Ureter (tissue), 1 donor: ENCODE measurements at places on chromosomes 5 and 9. TPM values are rescaled to one million over a fixed set of nuclear protein-coding genes. Genes with fewer than 3 reads are reported as not detected.

DNA sequence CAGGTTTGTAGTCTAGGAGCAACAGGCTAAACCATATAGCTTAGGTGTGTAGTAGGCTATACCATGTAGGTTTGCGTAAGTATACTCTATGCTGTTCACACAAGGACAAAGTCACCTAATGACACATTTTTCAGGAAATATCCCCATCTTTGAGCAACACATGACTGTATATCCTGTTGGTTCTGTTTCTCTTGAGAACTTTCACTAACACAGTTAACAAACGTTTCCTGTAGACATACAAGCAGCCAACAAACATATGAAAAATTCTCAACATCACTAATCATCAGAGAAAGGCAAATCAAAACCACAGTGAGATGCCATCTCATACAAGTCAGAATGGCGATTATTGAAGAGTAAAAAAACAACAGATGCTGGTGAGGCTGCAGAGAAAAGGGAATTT, 68.2 kb downstream of the NR2F1-AS1 start:
- DNase-seq, result no peak

DNA sequence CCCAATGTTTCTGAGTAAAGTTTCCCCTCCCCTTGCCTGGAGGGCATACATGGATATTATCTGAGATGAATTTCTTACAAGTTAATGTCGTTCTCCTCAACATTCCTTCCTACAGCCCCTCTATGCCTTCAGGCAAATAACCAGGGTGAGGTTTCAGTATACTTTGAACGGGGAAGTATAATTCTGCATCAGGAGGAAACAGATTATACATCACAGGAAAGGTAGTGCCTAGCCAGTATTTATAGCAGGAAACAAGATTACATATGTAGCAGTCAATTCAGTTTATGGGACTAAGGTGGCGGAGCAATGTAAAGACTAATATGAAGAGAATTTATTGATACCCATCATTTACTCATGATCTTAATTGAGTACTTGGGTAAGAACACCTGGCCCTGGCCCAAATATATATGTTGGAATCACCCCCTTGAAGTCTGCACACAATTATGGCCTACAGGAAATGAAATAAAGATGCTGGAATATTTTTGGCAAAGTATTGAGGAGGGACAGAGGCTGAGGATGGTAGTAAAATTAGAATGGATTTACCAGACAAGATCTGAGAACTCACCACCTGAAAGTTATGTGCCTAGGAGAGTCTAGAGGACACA, 661.1 kb downstream of the PTPRD start:
- no peak for DNase-seq

GRCh38 chr5:12910641-12911040, 1006.4 kb upstream of the CTNND2 start:
- no peak for DNase-seq

GRCh38 chr5:124584991-124585715, 161.3 kb downstream of the ZNF608 start:
- DNase-seq, result no peak

- DNase-seq, result no peak
Observed at GRCh38 chr9:22119522-22120158, 110.5 kb upstream of the CDKN2B start.

GRCh38 chr5:34991486-34992238, 56.1 kb downstream of the AGXT2 start:
- no peak for DNase-seq

GRCh38 chr5:84724683-84725082, 340.0 kb upstream of the EDIL3 start:
- no peak for DNase-seq

DNA sequence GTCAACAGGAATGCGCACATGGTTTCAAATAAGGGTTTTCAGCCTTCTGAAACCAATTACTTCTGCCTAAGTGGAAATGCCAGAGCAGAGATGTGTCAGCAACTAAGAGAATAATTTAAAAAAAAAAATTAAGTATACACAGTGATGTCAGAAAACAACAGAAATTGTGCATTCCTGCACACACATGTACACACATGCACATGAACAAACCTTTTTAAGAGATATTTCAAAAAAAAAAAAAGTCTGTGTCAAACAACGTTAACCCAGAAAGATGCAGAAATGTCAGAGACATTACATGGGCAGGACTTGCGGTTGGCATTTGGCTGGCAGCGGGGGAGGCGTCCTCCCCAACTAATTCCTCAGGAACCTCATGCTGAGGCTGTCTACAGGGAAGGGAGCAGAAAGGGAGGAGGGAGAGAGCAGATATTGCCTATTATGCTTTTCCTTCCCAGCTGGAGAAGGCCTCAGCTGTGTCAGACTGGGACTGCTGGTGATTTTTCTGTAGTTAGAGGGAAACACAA, 536.9 kb upstream of the WWC1 start:
- DNase-seq, result no peak

GRCh38 chr5:68375540-68375939, 160.0 kb downstream of the PIK3R1 start:
- DNase-seq, result no peak

DNA sequence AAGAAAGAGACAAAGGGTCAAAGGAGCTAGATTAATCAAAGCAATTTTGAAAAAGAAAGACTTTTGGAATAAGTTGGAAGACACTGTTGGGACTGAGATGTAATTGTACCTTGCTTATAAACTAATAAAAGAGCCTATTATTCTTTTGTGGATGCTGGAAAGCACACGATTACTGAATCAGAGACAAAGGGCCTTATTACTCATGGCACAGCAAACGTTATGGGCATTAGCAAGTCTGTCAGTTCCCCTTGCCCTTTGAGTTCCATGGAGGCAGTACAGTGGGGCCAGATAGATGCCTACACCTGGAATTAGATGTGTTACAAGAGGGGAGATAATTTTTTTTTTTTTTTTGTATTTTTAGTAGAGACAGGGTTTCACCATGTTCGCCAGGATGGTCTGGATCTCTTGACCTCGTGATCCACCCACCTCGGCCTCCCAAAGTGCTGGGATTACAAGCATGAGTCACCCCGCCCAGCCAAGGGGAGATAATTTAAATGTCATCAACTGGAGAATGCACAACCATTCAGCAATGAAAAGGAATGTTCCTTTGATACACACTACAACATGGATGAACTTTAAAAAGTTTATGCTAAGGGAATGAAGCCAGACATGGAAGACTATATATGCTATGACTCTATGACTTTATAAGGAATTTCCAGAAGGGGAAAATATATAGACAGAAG, 128.9 kb downstream of the STARD4 start:
- DNase-seq, result no peak

- DNase-seq, result no peak
Observed at GRCh38 chr5:102946971-102947370, 173.0 kb downstream of the GIN1 start.

DNA sequence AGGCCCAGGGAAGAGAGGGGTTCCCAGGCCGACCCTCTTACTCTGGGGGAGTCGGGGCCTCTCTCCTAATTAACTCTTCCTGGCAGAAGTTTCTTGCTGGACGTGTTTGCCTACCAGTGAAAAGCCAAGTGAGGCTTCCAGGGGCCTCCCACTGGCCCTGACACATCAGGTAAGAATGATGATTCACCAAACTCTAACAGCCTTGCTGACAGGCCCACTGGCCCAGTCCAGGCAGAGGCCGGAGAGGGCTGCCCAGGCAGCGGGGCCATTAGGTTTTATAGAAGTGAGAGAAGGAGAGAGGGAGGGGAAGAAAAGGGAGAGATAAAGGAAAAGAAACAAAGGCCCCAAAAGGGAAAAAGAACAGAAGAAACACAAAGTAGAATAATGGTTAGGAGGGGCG, 50.8 kb upstream of the FOXE1 start:
- DNase-seq, result no peak

DNA sequence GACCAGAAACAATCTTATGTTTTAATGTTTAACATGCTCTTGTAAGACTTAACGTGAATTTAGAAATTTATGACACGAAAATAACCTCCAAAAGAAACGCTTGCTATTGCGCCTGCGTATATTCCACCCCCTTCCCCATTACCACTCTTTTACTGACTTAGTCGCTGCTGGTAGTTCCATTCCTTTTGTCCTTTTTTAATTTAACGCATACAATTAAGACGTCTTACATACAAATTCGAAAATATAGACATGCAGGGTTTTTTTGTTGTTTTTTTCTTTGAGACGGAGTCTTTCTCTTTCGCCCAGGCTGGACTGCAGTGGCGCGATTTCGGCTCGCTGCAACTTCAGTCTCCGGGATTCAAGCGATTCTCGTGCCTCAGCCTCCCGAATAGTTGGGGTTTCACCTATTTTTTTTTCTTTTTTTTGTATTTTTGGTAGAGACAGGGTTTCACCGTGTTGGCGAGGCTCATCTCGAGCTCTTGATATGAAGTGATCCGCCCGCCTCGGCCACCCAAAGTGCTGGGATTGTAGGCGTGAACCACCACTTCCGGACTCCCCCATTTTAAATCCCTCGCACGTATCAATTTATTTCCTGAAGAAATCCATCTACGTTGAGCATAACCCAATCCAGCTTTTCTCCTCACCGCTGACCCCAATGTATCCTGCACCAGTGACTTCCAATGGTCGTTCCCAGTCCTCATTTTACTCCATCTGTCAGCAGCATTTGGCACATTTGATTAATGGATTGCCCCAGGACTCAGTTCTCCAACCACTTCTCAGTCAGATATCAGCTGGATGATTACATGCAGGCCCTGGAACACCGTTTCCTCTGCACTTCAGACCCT, 684 bp upstream of the MED7 start:
- DNase-seq, result peak; percentile 53

DNA sequence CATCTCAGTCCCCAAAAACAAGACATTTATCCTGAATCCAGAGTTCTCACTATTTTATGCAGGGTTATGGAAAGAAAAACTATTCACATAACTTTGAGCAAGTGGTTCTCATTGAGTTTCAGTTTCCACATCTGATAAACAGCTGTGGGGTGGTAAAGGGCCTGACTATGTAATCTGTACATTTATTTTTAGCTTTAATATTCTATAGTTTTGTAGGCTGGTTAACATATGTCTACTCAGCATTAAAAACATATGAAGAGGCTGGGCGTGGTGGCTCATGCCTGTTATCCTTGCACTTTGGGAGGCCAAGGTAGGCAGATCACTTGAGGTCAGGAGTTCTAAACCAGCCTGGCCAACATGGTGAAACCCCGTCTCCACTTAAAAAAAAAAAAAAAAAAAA, 301.5 kb upstream of the CCNG1 start:
- no peak for DNase-seq

DNA sequence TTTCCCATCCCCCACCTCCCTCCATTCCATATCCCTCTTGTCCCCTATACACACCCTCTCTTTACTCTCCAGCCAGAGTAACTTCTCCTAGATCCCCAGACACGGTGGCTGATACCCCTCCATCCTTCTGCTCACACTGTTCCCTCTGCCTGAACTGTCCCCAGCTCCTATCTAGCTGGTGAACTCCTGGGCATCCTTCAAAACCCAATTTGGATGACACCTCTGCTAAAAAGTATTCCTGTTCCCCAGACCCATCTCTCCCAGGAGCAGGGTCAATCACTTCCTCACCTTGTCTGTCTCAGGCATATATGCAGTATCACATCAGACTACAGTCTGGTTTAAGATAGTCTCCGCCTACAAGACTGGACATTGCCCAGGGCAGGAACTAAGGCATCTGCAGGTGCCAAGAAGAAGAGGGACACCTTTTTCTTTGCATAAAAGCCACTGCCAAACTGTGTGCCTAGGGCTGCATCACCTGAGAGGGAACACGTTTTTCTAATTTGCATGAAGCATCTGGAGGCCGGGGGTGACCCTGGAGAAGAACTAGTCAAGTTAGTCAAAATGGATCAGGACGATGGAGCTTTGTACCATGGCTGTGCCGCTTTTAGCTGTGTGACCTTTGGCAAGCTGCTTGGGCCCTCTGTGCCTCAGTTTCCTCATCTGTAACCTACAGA, 27.1 kb downstream of the NR5A1 start:
- DNase-seq, result no peak

The IFNA4 gene
- not detected for total RNA-seq

The ANKRD34B gene
- not detected for total RNA-seq

The PDE6A gene
- total RNA-seq, result not detected

The SLC34A1 gene
- total RNA-seq, result not detected

The LCN9 gene
- not detected for total RNA-seq

The LCP2 gene
- total RNA-seq, result 21.7 TPM

The THBS4 gene
- 2.8 TPM for total RNA-seq

The SPATA31A3 gene
- total RNA-seq, result not detected

The RAB3C gene
- total RNA-seq, result 5.8 TPM
